ENCODE measurements at places on chromosomes 6 and 20. TPM values are rescaled to one million over a fixed set of nuclear protein-coding genes. Genes with fewer than 3 reads are reported as not detected.

TRIM10 gene
- total RNA-seq, result not detected

OR2B6 gene
- not detected for total RNA-seq

FAM83C gene
- total RNA-seq, result not detected

- DNase-seq, result no peak
These were observed 244.0 kb downstream of the BTBD3 start for GRCh38 chr20:12161734-12162133.

DNA sequence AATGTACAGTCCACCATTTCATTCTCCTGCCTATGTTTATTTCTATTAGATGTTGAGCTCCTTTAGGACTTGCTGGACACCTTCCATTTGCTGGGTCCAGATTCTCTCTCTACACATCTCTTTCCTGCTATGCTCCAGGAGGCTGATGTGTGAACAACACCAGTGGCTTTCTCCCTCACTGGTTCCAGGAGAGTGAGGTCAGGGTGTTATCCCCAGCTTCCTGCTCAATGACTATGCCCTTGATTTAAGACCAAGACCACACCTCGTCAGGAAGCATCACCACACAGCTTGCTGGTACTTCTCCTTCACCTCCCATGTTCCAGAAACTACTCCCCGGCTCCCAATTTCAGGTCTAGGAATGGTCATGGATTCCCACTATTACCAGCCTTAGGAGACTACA lies 31.3 kb upstream of the E2F3 start:
- no peak for DNase-seq

DNA sequence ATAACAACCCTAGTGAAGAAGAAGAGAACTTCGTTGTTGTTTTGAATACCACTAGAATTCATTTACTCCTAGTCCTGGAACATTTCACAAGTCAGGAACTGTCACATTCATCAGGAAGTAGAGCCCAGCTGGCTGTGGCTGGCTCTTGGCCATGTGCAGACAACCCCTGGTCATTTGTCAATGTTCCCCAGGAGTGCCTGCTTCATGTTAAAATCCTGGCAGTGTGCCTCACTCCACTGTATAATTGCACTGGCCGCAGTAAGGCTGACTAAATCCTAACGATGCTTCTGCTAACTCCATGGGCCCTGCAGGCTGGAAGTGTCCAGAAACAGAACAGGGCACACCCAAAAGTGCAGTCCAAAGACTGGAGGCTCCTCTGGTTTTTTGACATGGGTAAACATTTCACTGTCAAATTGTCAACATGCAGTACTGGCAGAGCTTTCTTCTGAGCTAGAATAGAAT lies 41.5 kb upstream of the ADGRF1 start:
- DNase-seq, result peak; percentile 91

DNA sequence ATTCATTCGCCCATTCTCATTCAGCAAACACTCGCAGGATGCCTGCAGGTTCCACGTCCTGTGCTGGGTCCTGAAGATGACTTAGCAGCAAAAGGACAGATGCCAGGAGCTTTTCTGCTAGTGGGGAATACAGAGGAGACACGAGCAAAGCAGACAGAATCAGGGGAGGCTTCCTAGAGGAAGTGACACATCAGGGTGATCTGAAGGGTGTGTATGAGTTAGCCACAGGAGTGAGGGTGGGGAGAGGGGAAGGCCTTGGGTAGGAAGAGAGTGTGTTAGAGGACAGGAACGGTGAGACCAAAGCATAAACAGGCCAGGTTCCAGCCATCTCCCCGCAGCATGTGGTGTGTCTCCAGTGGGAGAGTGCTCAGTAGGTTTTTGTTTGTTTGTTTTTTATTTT lies 73.4 kb upstream of the GTSF1L start:
- DNase-seq, result no peak

GRCh38 chr6:29619578-29620160 lies 13.3 kb downstream of the GABBR1 start:
- DNase-seq, result no peak

DNA sequence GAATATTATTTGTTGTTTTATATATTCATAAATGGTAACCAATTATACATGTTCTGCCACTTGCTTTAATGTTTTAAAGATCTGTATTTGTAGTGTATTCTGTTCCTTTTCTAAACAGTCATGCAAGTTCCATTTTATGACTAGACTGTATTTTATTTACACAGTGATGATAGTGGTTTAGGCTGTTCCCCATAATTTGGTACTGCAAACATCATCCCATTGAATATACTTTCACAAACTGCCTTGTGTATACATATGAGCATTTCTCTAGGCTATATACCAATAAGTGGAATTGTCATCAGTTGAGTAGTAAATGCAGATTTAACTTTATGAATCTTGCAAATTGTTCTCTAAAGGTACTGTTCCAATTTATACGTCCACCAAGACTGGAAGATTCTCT lies 738.0 kb downstream of the EPHA7 start:
- DNase-seq, result no peak

- no peak for DNase-seq
These were observed 83.6 kb downstream of the PHACTR1 start for GRCh38 chr6:12800120-12800519.

- DNase-seq, result no peak
These were observed 51.6 kb downstream of the CDH4 start for GRCh38 chr20:61303675-61304074.

GRCh38 chr6:24861934-24862333 lies 63.2 kb upstream of the ARMH2 start:
- no peak for DNase-seq

Data from myocyte (in vitro differentiated cells).